ENCODE measurements at places on chromosomes 5 and 9.
A peak's percentile ranks its signal among the peaks of the same experiment; 100 is the strongest.

DNA sequence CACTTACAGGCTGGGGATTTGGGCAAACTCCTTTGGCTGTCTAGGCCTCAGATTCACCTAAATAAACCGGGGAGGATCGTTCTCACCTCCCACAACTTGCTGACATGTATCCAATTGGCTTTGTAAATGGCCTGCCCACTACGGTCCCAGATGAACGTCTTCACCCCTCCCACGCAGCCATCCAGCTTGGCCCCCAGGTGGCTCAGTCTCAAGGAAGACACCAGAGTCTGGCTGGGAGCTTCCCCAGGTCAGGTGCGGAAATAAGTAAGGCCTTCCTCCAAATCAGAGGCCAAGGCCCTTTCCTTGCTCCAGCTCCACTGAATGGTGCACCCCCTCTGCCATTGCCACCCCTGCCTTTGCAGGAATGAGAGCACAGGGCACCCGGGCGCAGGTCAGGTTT, 11.4 kb downstream of the CIZ1 start:
- no peak for DNase-seq

- peak; percentile 6 for DNase-seq
Observed at GRCh38 chr5:77851176-77852067, 75.3 kb upstream of the TBCA start.

GRCh38 chr5:117863586-117864296, 1124.6 kb downstream of the DTWD2 start:
- no peak for DNase-seq

DNA sequence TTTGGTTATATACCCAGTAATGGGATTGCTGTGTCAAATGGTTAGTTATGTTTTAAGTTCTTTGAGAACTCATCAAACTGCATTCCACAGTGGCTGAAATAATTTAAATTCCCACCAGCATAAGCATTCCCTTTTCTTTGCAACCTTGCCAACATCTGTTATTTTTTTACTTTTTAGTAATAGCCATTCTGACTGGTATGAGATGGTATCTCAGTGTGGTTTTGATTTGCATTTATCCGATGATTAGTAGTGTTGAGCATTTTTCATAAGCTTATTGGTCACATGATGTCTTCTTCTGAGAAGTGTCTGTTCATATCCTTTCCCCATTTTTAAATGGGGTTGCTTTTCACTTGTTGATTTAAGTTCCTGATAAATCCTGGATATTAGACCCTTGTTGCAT, 435.7 kb upstream of the RIOK2 start:
- no peak for DNase-seq

DNA sequence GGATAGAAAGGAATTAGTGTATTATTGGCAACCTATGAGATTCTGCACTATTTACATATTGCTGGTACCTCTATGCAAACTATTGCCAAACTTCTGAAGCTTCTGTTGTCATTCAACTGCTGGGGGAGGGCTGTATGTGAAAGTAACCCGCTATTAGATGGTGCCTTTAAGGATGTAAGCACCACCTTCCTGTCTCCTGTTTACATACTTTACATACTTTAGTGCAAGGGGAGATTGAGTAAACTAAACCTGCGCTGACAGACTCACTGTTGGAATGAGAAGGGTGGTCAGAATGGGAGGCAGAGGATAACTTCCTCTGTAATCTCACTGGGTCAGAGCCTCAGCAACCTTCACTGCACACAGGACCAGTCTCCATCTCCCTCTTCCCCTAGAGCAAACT, 123.8 kb downstream of the NR3C1 start:
- DNase-seq = no peak

DNA sequence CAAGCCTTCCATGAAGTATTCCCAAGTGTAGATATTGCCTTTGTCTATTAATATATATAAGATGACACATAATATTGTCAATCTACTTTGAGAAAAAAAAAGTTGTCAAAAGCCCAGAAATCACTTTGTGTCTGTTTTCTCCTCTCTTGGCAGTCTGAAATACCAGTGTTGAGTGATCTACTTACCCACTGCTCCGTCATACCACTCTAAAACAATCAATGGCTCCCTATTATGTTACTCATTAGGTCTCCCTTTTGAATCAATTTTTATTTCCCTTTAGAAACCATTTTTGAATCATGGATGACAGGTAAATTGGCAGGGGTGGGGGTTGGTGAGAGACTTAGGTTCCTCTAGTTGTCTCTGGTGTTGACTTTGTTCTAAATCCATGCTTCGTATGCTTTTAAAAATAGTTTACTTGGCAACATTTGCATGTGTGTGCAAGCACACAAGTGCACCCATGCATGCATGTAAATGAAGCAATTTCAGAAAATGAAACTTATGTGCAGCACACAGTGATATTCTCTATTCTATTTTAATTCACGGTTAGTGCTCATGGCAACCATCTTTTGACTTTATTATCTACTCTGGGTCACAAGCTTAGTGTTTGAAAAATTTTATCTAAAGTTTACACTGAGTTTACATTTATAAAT, 378.9 kb downstream of the RAB3C start:
- no peak for DNase-seq

DNA sequence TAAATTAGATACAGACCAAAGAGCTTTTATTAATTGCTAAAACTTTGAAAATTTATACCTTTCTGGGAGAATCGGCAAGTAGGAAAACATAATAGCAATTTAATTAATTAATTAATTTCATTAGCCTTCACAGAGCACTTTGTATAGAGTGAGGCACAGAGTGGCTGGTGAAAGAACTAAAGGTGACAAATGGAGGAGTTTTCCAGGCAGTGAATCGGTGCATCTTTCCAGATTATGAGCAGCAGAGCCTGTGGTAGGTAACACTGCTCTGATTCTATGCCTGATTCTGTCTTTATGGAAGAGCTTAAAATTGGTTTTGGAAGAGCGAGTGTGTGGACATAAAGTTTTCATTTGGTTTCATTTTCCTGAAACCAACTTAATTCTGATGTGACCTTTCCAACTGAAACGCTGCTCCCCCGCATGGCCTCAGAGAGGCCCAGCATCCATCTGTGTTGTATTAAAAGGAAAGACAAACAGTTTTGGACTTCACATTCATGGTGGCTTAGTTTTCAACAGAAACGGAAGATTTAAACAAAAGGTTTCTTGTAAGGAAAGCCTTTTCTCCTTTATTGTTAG, 188.9 kb upstream of the RPS23 start:
- no peak for DNase-seq

GRCh38 chr5:15763754-15764153, 263.8 kb downstream of the FBXL7 start:
- no peak for DNase-seq

DNA sequence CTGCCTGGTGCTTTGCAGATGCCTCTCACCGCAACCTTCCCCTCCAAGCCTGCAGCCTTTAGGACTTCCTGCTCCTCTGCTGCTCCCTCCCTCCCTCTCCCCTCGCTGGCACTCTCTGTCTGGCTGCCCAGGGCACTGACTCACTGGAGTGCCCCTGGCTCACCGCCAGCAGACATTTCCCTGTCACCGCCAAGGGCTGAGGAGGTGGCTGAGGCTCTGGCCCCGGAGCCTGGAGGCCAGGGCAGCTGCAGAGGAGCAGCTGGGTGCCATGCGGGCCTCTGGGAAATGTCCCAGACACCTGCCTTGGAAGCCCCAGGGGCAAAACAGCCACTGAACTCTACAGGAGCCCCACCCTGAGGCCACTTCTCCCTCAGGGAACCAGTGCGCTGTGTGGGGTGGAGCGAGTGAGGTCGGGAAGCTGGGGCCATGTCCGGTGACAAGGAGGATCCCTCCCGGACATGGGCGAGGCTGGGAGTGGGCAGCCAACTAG, 53.4 kb downstream of the TENT4A start:
- DNase-seq = peak; percentile 93

DNA sequence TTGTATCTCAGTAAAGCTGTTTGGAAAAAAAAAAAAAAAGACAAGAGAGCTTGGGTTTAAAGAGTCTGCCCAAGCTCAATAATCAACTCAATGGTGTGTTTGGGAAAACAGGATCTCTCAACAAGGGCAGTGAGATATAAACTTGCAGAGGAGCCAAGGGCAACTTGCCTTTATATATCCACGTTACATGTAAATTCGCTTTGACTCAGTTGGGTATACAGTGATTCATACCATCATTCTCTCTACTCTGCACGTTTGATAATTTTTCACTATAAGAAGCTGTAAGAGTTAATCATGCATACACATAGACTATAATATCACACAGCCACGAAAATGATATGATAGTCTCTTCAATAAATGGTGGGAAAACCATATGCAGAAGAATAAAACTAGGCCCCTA, 24.9 kb downstream of the ADAM19 start:
- DNase-seq = no peak

Measured in ACHN (cell line).